ENCODE measurements at places on chromosomes 4 and X.

DNA sequence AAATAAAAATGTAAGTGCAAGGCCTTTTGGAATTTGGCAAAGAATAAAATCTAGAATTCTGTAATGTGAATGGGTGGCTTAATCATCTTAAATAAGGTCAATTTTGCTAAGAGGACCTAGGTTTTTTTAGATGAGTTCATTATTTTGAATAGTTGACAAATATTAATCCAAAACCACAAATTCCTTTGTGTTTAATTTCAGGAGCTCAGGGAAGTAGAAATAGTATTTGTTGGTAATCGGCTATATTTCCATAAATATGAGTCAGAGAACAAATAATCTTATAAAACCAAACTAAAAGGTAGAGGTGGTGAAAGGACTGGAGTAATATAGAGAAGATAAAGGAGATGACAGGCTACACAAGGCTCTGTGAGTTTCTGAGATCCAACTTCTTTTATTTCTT, 190.4 kb upstream of the TLL1 start:
- no peak for DNase-seq

GRCh38 chrX:104318330-104319009, 63.7 kb upstream of the ESX1 start:
- no peak for DNase-seq

- DNase-seq = no peak
Observed at GRCh38 chr4:4677556-4678522, 136.0 kb upstream of the STX18 start.

- no peak for DNase-seq
Observed at GRCh38 chrX:3143043-3143799, 102.0 kb downstream of the ARSF start.

DNA sequence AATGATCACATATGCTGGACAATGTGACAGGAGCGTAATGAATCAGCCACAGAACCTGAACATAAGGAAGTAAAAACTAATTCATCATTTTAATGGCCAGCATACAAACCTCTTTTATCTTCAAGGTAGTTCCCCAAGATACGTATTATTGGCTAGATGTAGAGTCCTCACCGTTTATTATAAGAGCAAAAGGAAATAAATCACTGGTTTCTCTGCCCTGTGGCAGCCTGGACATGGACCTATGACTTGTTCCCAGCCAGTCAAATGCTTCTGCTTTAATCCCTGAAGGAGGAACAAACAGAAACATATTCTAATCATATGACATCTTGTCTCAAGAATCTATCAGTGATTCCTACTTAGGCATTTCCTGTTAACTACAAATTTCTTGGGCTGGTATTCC, 86.8 kb upstream of the FAM241A start:
- no peak for DNase-seq

GRCh38 chrX:39772057-39772832, 325.5 kb downstream of the BCOR start:
- no peak for DNase-seq

DNA sequence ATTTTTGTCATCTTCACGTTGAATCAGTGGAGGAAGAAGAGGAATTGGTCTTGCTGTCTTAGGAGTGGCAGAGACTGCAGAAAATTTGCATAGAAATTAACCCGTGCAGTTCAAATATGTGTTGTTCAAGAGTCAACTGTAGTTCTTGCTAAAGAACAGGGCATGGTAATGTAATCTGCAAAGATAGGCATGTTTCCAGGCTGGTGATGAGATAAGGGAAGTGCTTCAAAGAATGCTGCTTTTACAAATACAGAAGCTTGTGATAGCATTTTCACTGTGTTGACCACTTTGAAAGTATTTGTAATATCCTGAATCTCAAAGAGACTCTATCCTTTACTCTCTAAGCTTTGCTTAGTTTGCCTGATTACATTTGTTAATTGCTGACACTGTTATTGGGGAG, 60.1 kb downstream of the PRRG1 start:
- DNase-seq = no peak

GRCh38 chr4:53018471-53018870, 156.4 kb downstream of the RASL11B start:
- no peak for DNase-seq

DNA sequence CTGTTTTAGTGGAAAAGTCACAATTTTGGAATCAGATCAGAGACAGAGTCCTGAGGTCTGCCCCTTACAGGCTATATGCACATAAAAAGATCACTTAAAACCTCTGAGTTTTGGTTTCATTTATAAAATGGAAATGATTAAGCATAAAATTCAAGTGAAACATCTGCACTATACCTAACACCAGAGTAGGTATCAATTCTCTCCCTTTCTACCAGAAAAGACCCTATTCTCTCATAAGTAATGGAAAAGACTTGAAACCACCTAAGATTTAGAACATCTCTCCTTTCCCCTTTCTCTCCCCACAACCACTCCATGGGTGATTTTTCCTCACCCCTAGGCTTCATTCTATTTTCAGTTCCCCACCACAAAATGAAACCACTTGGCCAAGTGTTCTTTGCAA, 907 bp downstream of the LHFPL1 start:
- DNase-seq = no peak

All from activated naive CD4-positive, alpha-beta T cell (primary cell).